ENCODE measurements at places on chromosomes 11 and 22.

GRCh38 chr11:14974515-14975251 is 2.5 kb upstream of the CALCA start:
- DNase-seq, result peak; percentile 63

- no peak for DNase-seq
These were observed 45.8 kb upstream of the SLN start for GRCh38 chr11:107757661-107758060.

GRCh38 chr11:62139526-62140303 is 15.9 kb downstream of the INCENP start:
- DNase-seq, result no peak

DNA sequence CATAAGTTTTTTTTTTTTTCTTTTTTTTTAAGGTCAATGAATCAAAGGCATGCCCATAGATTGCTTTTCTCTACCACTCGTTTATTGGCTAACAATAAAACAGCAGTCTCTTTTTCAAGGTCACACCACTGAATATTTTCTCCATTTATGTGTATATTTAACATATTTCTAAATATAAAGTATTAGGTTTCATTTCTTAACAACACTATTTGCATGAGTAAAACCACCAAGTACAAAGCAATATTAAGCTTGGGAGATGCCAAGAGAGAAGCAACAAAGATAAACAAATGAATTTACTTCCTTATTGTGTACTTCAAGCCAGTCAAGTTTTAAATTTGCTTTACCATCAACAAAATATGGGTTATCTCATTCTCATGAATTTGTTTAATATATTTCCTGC is 708.9 kb upstream of the CCDC179 start:
- DNase-seq, result no peak

DNA sequence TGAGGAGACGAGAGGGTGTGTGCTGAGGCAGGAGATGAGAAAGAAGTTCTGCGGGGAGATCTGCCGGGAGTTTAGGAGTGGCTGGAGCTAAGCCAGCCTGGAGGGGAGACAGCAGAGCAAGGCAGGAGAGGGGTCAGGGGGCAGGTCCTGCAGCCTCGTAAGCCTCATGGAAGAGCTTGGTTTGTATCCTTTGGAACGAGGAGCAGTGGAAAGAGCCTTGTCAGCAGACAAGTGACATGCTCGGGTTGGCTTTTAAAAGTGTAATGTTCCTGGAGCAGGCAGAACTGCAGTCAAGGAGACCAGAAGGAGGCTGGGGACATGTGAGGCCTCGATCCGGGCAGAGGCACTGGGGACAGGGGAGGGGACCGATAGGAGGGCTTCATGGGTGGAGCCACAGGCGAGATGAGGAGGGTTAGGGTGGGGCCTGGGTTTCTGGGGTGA is 21.4 kb upstream of the TUB start:
- no peak for DNase-seq

GRCh38 chr22:31870890-31871289 is 73.4 kb upstream of the YWHAH start:
- DNase-seq, result no peak

GRCh38 chr11:123507043-123507442 is 77.0 kb downstream of the GRAMD1B start:
- DNase-seq, result no peak

DNA sequence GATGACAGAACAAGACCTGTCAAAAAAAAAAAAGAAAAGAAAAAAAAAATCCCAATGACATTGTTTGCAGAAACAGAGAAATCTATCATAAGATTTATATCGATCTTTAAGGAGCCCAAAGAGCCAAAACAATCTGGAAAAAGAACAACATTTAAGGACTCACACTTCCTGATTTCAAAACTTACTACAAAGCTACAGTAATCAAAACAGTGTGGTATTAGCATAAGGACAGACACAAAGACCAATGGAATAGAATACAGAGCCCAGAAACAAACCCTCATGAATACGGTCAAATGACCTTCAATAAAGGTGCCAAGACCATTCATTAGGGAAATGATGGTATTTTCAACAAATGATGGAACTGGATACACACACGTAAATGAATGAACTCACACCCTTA is 12.2 kb downstream of the ARVCF start:
- DNase-seq, result no peak

- DNase-seq, result no peak
These were observed 45.5 kb upstream of the THY1 start for GRCh38 chr11:119468511-119468910.

- DNase-seq, result no peak
These were observed 15.8 kb downstream of the TOLLIP start for GRCh38 chr11:1293619-1294015.

DNA sequence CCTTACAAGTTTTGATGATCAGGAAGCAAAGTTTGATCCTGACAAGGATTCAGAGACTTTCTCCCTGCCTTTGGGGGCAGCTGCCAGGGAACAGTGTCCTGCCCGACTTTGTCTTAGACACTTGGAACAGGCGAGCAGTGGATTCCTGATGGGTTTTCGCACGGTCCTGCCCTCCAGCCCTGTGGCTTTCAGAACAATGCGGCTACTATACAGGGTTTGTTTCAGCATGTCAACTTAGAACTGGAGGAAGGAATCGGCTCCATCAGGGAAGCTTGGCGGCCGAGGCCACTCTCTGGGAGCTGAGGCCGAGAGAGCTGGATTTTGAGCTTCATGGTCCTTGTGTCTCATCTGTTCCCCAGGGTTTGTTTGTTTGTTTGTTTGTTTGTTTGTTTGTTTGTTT is 11.5 kb downstream of the ANO1 start:
- DNase-seq, result no peak

GRCh38 chr22:46099740-46100139 is 50.6 kb upstream of the PPARA start:
- DNase-seq, result no peak

DNA sequence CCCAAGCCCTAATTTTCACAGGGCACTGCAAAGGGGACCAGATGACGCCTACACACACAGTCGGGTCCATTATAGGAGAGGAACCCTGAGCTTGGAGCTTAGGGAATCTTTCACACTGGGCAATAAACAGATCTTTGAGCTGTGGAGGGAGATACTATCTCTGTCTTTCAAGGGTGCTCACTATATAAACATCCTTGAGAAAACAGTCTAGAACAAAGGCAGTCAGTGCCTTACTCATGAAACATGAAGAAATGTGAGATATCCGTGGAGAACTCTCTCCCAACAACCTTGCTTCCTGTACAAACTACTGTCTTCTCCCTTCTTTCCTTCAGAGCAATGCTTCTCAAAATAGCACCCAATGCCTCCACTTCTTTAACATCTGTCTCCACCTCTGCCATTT is 109.0 kb upstream of the APOA1 start:
- no peak for DNase-seq

GRCh38 chr22:49992921-49993648 is 19.5 kb downstream of the IL17REL start:
- DNase-seq, result peak; percentile 77

DNA sequence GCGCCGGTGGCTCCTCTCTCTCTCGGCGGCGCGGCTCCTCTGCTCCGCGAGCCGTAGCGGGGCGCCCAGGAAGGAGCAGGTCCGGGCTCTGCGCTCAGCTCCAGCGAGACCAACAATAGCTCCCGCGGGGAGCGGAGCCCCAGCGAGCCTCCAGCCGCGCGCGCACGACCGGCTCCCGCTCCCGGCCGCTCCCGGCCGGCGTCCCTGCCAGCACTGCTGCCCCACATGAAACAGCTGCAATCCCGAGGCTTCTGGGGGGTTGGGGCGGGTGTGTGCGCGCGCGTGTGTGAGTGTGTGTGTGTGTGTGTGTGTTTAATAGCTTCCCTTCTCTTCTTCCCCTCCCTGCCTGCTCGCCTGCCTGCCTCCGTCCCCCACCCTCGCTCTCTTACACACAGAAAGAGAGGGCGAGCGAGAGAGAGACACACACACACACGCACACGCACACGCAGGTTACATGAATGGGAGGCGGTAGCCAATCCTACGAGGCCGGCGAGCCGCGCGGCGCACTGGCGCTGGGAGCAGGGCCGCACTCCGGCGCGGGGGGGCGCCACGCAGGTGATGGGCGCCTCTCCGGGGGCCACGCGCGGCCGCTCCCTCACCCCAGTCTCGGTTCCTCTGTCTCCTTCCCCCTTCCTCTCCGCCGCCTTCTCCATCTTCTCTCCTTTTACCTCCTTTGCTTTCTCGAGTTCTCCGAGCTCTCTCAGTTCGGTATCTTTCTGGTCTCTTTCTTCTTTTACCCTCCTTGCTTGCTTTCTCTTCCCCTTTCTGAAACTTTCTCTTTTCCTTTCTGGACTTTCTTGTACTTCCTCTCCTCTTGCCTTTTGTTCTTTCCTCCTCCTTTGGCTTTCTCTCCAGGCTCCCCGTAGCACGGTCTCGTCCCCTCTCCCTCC is at the start of gene TENM4:
Gene TENM4, minus strand, starts transcription at position 460 of the 890 bp plus-strand sequence. CDS start 371,086 bp downstream, outside the sequence.
- no peak for DNase-seq

DNA sequence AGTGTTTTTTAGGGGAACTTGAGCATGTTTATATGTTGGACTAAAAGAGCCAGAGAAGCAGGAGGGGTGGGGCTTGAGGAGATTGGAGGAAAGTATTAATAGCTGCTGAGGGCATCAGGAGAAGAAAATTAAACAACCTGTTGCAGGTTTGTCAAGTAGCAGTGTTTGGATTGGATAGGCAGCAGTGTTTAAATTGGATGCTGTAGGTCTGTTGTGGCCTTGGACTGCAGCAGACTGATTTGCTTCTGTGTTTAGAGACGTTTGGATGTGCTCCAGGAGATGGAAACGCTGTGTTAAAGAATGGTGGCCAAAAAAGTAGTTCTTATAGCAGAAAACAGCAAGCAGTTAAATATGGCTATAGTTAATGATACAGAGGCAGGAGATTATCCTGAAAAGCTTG is 5.7 kb downstream of the EIF3L start:
- DNase-seq, result no peak

DNA sequence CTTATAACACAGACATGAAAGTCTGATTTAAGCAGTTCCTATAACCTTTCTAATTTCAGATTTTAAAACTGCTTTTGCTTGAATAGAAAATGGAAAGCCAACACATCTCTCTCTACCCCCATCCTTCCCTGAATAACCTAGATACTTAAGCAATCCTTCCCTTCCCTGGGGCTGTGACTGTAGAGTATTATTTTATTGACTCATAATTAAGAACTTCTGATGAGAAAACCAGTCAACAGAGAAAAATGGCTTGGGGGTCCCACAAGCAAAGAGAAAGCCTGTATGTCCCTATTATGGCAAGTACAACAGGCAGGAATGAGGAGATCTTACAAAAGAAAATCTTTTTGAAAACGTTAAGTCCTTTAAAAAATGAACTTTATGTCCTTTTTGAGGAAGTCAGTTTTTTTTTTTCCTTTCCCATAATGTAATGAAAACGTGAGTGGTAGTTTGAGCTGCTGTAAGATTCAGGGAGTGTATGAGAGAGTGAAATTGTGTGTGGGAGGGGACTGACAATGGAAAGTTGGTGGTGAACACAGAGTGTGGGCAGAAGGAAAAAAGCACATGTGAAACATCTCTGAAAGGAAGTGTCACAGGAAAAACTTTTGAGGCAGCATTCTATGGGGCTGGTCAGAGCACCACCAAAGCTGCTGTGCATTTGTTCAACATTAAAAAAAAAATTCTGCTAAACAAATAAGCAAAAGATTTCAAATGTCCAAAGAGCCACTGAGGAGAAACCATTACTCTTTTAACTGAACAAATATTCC is 154.6 kb downstream of the MAML2 start:
- peak; percentile 35 for DNase-seq

DNA sequence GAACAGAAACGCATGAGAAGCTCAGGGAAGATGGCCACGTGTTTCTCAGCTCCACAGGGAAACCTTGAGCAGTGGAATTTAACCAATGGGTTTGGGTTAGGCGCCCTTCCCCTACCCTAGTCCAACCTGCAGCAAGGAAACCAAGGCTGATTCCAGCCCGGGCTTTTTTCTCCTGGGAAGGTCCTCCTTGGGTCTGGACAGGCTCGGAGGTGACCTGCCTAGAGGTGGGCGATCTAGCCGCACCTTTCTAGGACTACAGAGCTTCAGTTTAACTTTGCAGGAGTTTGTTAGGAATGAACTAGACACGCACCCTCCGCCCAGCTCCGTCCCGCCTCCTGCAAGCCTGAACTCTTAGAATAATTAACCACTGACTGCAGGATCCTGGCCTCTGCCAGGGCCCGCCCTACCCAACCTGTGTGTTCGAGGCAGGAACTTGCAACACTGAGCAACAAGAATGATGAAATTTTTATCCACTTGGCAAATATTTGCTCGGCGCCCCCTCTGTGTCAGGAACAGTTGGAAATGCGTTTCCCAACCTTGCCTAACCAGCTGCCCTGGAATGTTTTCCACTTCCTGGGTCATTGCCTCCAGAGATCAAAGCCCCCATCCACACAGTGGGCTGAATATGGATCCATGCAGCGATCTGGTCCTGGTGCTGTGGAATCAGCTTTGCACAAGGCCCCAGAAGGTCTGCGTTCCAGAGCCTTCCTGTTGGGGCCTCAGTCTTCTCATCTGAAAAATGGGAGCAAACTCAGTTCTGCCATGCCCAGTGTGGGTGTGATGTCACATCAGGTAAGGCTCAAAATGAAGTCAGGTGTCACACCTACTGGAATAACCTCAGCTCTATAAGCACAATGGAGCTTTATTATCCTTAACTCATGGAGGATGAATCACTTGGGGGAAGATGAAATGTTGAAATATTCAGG is 13.3 kb downstream of the MPST start:
- no peak for DNase-seq

- DNase-seq, result no peak
These were observed 707.0 kb downstream of the NTM start for GRCh38 chr11:132077416-132077815.

DNA sequence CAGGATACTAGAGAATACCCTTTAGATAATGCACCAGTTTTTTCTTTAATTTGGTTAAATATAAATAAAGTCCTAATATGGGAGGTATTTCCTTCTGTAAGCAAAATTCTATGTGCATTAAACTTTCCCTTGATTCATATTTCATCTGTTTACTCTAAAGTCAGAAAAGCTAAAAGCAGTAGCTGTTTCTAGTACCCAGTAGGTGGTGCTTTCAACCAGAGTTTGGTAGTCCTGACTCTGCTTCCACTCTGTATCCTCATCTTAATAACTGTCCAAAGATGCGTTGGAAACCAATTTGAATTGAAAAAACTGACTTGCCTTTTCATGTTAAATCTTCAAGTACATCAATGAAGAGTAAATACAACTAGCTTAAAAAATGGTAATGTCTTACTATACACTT is 1065.2 kb downstream of the JRKL start:
- no peak for DNase-seq

GRCh38 chr11:91947215-91947820 is 277.3 kb upstream of the FAT3 start:
- DNase-seq, result no peak

- DNase-seq, result no peak
These were observed 7.3 kb upstream of the DDB2 start for GRCh38 chr11:47207459-47207858.

DNA sequence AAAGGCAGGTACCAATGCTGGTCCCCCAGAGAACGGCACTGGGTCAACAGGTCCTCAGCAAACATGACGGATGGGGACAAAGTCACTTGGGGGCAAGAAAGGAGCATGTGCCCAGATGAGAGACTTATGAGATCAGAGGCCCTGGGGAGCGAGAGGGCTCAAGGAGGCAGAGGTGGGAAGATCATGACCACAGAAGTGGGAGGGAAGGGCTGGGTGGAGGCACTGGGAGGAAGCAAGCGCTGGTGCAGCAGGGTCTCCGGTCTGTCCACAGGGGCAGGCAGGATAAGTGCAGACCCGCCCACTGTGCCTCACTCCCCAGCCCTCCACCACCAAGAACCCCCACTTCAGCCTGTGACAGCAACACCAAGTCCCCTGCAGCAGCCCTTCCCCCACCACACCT is 10.9 kb downstream of the ELFN2 start:
- no peak for DNase-seq

GRCh38 chr22:48096411-48096810 is 1334.0 kb downstream of the TBC1D22A start:
- DNase-seq, result no peak

GRCh38 chr11:88522624-88523385 is 185.3 kb upstream of the CTSC start:
- DNase-seq, result no peak

- DNase-seq, result no peak
These were observed 8.8 kb upstream of the ELFN2 start for GRCh38 chr22:37435970-37436603.
